ENCODE measurements at places on chromosomes 12 and 14. TPM values are rescaled to one million over a fixed set of nuclear protein-coding genes. Genes with fewer than 3 reads are reported as not detected.
A peak's percentile ranks its signal among the peaks of the same experiment; 100 is the strongest.

- DNase-seq, result no peak
These were observed 89.5 kb downstream of the GCH1 start for GRCh38 chr14:54813081-54813480.

DNA sequence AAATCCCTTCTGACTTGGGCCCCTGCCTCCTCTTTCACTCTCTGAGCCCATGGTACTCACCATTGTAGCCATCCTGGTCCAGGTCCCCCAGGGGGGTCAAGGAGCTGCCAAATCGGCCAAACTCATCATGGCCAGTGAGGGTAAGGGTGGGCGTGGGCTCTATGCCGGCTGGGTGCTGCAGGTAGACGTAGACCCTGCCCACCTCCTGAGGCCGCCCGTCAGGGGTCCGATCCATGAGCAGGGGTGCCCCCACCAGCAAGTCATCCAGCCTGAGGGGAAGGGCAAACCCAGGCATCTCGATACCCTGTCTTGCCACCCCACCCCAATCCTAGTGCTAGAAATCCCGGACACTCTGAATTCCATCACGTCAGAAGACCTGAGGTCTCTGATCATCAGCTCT lies 14.0 kb downstream of the ITGA5 start:
- no peak for DNase-seq

DNA sequence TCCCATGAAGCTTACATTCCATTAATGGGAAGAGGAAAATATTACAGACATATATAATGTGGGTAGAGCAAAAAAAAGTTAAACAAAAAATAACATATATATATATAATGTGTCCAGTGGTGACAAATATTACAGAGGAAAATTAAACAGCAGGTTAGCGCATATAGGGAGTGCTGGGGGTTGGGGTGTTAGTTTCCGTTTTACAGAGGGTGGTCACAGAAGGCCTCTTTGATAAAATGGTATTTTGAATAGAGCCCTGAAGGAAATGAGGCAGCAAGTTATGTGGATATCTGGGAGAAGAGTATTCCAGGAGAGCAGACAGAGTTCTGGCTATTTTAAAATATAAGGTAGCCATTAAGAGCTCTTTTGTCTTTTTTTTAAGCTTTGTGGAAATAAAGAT lies 73.2 kb downstream of the DCAF5 start:
- DNase-seq, result no peak

DNA sequence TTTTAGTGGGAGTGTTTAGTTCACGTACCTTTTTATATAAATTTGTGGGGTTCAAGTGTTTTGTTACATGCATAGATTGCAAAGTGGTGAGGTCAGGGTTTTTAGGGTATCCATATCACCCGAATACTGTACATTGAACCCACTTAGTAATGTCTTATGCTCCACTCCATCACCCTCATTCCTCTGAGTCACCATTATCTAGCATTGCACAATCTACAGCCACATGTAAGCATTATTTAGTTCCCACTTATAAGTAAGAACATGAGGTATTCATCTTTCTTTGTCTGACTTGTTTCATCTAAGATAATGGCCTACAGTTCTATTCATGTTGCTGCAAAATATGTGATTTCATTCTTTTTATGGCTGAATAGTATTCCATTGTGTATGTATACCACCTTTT lies 583.7 kb upstream of the LRFN5 start:
- DNase-seq, result no peak

DNA sequence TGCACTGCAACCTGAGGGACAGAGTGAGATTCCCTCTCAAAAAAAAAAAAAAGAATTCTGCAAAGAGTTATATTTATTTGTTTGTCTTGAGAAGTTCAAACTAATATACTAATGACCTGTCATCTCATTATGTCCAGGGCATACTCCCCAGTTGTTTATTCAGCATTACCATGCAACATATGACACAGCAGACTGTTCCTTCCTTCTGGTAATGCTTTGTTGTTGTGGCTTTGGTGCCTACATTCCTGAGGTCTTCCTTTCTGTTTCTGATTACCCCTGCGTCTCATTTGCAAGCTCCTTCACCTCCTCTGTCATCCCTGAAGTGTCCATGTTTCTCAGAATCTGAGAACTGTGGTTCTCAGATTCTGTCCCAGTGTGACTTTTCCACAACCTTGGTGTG lies 55.3 kb downstream of the DERA start:
- no peak for DNase-seq

- no peak for DNase-seq
These were observed 602.8 kb downstream of the RPS29 start for GRCh38 chr14:48983351-48983888.

DNA sequence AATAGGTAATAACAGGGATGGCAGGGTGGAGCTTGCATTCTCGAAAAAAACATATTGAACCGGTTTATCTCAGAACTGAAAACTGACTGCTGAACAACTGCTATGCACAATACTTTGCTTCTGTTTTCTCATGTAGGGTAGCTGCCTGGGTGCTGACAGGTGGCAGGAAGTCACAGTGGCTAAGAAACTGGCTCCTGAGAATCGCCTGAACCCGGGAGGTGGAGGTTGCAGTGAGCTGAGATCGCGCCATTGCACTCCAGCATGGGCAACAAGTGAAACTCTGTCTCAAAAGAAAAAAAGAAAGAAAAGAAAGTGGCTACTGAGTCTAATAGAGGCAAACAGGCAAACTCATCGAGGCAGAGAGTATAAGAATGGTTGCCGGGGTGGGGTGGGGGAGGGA lies 113.1 kb downstream of the CCDC60 start:
- no peak for DNase-seq

- no peak for DNase-seq
These were observed 25.6 kb downstream of the OTUB2 start for GRCh38 chr14:94051779-94052178.

- no peak for DNase-seq
These were observed 85.4 kb downstream of the KCNMB4 start for GRCh38 chr12:70451528-70451927.

DNA sequence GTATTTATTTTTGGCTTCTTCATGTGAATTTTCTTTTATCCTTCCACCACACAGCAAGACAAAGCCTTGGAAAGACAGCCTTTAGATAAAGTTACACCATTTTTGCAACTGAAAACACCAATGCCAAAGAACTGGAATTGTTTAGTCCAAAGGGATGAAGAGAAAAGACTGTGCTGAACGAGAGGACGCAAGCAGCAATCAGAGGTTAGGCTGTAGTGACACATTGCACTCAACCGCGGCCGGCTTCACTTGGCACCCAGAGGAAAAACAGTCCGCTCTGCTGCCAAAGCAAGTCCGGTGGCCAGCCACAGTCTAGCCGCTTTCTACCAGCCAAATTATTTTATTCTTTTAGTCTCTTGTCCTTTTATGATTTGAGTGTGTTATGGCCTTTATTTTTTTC lies 49.1 kb upstream of the KCNJ8 start:
- no peak for DNase-seq

- no peak for DNase-seq
These were observed 107.4 kb downstream of the PRICKLE1 start for GRCh38 chr12:42482041-42482747.

- DNase-seq, result no peak
These were observed 25.0 kb upstream of the NR1H4 start for GRCh38 chr12:100448656-100449055.

- DNase-seq, result no peak
These were observed 50.1 kb downstream of the ACTN1 start for GRCh38 chr14:68928770-68929550.

GRCh38 chr12:78385541-78385940 lies 479.0 kb upstream of the SYT1 start:
- no peak for DNase-seq

DNA sequence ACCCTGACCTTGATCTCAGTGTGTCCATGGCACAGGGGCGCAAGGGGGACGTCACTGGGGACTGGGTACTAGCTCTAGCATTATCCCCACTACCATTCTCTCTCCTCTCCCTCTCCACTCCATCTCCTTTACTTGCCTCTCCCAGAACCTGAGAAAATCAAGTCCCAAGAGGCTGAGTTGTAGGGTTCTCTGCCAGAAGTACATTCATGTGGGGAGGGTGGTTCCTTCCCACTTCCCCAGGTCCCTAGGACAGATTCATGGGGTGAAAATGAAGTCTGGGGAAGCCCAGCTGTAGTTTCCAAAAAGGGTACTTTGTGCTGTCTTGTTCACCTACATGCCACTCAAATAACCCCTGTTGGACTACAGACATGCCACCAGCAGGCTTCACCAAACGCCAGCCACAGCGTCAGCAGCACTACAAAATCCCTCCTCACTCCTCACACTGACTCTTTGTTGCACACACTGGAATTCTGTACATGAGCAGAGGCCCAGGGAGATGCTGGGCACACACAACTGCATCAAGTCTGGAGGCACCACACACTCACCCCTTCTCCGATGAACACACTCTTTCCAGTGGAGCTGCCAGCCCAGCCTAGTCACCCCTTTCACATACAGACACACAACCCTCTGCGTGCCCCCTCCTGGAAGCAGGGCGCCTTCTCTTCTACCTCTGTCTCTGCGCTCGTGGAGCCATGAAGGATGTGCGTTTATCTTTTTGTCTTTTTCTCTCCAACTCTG lies 6.9 kb downstream of the RARG start:
- no peak for DNase-seq

GRCh38 chr12:8912914-8913313 lies 1.4 kb upstream of the PHC1 start:
- no peak for DNase-seq

- no peak for DNase-seq
These were observed 215.4 kb downstream of the PELI2 start for GRCh38 chr14:56333359-56334292.

GRCh38 chr12:114032801-114033200 lies 66.7 kb upstream of the RBM19 start:
- no peak for DNase-seq

DNA sequence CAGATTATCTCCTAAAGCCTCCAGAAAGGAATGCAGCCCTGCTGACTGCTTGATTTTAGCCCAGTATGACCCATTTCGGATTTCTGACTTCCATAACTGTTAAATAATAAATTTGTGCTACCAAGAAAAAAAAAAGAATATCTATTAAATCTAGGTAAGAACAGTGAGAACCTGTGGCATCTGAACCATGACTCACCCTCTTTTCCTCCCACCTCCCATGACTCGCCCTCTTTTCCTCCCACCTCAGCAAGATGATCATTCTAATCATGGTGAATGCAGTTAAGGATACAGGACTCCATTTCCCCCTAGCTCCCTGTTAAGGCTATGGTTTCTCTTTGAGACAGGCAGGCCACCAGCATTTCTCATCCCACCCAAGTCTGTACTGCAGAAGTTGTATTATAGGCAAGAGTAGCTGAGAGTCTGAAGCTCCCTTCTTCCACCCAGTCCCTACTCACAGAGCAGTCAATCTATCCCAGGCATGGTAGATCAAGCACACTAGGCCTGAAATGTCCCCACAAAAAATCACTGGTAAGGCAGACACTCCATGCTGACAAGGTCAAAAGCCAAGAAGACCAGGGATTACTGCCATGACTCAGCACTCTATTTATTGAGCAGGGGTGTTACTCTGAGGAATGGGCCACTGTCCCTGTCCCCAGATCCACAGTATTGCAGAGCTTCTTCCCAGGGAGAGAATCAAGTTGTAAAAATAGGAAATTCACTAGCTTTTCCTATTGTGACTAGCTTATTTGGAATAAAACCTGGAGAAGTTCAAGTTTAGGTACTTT lies 188.9 kb downstream of the ADAMTS20 start:
- DNase-seq, result no peak

- no peak for DNase-seq
These were observed 57.9 kb upstream of the GPR68 start for GRCh38 chr14:91302391-91302790.

DNA sequence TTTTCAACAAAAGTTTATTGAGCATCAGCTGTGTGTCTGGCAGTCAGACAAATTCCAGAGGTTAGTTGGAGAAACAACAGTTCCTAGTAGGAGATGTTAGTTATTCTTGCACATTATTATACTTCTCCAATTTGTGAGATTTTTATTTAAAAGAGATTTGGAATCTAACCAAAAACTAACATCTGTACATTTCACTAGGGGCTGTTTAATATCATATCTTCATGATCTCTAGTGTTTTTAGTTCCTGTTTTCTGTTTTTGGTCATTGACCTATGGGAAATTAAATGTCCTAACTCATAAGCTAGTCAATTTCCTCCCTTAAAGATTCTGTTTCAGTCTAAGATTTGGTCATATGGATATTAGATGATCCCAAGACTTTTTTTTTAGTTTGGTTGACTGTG lies 34.1 kb upstream of the KLHDC2 start:
- no peak for DNase-seq

- DNase-seq, result no peak
These were observed 588.7 kb downstream of the CCER1 start for GRCh38 chr12:90366286-90366685.

DNA sequence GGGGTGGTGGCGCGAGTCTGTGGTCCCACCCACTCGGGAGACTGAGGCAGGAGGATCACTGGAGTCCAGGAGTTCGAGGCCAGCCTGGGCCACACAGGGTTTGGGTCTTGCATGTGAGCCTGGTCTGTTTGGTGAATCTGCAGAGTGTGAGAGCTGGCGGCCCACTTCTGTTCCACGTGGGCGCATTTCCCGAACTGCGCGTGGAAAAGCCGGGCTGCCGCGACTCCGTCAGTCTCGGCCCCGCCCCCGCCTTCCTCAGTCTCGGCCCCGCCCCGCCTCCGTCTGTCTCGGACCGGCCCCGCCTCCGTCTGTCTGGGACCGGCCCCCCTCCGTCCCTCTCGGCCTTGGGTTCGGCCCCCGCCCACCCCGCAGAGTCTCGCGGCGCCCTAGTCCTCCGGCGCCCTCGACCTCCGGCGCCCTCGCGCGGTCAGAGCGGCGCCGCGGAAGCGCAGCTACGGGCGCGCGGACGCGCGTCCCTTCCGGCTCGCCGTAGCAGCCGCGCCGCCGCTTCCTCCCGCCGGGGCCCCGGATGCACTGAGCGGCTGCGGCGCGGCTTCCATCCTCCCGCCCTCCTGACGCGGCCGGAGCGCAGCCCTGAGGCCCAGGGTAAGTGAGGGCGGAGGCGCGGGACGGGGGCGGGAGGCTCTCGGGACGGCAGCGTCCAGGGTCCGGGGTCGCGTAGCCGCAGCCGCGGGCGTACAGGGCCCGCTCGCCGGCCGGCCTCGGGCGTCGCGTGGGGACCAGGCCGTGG lies at the start of gene EP400:
TSS of gene EP400 (plus strand) at position 512 of the 751 bp plus-strand sequence. CDS start 10,678 bp downstream, outside the sequence.
- DNase-seq, result peak; percentile 89

GRCh38 chr12:105378911-105379310 lies 48.4 kb downstream of the C12orf75 start:
- no peak for DNase-seq

- no peak for DNase-seq
These were observed 35.1 kb upstream of the ACTN1 start for GRCh38 chr14:69013943-69014782.

CLEC2A gene
- total RNA-seq, result not detected

RPS6KL1 gene
- total RNA-seq, result 10.8 TPM

TMEM106C gene
- total RNA-seq, result 168 TPM

SLC16A7 gene
- 29.1 TPM for total RNA-seq

YLPM1 gene
- 71.7 TPM for total RNA-seq

ACSM4 gene
- total RNA-seq, result not detected

DTX1 gene
- total RNA-seq, result 0.16 TPM

JPH4 gene
- total RNA-seq, result 0.09 TPM

RD3L gene
- not detected for total RNA-seq

SYNDIG1L gene
- not detected for total RNA-seq

SSPN gene
- total RNA-seq, result not detected

NGB gene
- total RNA-seq, result not detected

COA8 gene
- total RNA-seq, result 33.5 TPM
